NCI-H187 treated with DMSO at 0.1 percent for 48 hours (cell line): ENCODE measurements at places on chromosomes 3 and 15.

- no peak for DNase-seq
Measured at GRCh38 chr3:150766742-150767141, 3.8 kb upstream of the SIAH2 start.

GRCh38 chr3:42755681-42756578 is 17.1 kb downstream of the CCDC13 start:
- DNase-seq = no peak

GRCh38 chr3:126267169-126267975 is 87.0 kb upstream of the ALDH1L1 start:
- no peak for DNase-seq

DNA sequence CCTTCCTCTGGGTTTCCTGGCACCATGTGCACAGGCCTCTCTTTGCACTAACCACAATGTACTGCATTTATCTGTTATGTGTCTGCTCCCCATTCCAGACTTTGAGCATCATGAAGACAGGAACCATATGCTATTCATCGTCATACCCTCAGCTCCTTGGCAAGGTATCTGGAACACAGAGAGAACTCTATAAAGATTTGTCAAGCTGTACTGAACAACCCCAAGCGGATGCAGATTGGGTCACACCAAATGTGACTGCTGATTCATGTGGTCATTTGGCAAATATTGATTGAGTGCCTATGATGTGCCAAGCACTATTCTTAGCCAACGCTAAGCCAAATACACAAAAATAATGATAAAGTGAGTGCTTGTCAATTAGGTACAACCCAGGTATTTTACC is 7.5 kb upstream of the MEGF11 start:
- no peak for DNase-seq

- no peak for DNase-seq
Measured at GRCh38 chr3:62653796-62654195, 221.4 kb downstream of the CADPS start.

DNA sequence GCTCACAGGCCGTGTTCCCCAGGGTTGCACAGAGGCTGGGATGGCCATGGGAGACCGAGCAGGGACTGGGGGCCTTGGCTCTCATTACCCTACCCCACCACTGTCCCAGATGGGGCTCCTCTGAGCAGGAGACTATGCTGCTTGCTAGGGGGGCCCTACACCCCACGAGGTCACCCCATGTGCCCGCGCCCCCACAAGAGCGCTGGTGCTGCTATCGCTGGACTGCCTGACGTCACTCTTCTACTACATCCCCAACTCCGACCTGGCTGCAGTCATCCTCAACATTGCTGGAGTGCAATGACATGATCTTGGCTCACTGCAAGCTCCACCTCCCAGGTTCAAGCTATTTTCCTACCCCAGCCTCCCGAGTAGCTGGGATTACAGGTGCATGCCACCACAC is 307.7 kb downstream of the ARRDC4 start:
- DNase-seq = no peak

DNA sequence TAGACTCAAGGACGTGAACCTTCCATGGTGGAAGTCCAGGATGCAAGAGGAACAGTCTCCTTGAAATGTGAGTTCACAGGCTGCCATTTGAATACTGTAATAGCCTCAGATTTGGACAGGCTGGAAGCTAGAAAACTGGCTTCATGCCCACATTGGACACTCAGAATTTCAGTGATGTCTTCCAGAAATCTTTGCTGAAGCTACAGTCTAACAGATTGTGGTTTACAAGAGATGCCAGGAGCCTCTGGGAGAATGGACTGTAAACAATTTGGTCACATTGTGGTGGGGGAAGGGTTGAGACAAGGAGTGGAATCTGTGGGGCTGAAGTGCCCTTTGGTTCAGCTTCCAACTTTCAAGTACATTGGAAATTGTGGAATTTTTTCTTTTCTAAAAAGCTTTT is 252.0 kb upstream of the PROK2 start:
- no peak for DNase-seq

- DNase-seq = no peak
Measured at GRCh38 chr3:40018369-40018768, 209.0 kb downstream of the MYRIP start.

GRCh38 chr3:57927916-57928315 is 80.3 kb upstream of the FLNB start:
- DNase-seq = no peak

- no peak for DNase-seq
Measured at GRCh38 chr3:127905556-127905955, 9.5 kb upstream of the KBTBD12 start.

GRCh38 chr3:24086206-24086605 is 141.1 kb downstream of the NR1D2 start:
- DNase-seq = no peak

DNA sequence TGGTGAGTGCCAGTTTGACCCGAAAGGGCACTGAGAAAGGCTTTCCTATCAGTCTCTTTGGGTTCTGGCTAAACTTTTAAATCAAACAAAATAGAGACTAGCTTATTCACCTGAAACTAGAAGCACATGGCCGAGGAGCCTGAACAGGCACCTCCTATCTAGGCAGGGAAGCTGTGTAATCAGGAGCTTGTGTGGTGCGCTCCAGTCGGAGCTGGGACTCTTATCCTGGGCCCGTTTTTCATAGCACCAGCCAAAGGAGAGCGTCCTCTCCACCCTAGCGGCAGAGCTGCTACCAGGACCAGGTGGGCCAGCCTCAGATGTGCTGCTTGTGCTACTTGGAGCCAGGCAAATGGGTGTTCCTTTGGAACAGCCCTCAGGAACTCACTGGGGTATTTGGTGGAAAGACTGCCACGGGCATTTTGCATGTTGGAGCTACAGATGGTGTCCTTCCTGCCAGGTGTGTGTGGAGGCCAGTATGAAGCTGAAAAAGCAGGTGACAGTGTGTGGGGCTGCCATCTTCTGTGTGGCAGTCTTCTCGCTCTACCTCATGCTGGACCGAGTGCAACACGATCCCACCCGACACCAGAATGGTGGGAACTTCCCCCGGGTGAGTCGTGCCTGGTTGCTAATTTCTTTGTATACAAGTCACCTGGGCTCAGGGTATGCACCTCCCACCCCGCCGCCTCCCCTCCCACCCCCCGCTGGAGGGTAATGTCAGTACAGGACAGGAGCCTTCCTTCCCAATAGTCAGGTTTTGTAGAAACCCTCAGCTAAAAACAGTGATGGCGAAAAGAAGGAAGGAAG is 833 bp downstream of the MAN2A2 start:
- no peak for DNase-seq

DNA sequence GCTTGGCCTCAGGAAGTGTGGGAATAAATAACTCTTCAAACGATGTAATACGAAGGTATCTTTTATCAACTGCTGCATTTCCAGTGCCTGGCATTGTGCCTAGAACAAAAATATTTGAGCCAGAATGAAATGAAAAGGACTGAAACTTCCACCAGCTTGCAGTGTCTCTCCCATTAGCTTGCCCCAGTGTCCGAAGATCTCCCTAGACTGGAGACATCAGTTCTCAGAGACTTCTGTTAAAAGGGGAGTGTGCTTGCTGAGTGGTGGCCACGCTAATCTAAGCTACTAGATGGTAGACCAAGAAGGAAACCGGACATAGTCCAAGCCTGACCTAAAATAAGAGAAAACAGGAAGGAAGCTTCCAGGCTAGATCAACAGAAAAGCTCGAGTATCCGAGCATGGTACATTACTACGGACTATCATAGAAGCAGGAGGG is 28.6 kb downstream of the KCNAB1 start:
- DNase-seq = no peak
